ENCODE measurements at places on chromosomes 7 and 10.

DNA sequence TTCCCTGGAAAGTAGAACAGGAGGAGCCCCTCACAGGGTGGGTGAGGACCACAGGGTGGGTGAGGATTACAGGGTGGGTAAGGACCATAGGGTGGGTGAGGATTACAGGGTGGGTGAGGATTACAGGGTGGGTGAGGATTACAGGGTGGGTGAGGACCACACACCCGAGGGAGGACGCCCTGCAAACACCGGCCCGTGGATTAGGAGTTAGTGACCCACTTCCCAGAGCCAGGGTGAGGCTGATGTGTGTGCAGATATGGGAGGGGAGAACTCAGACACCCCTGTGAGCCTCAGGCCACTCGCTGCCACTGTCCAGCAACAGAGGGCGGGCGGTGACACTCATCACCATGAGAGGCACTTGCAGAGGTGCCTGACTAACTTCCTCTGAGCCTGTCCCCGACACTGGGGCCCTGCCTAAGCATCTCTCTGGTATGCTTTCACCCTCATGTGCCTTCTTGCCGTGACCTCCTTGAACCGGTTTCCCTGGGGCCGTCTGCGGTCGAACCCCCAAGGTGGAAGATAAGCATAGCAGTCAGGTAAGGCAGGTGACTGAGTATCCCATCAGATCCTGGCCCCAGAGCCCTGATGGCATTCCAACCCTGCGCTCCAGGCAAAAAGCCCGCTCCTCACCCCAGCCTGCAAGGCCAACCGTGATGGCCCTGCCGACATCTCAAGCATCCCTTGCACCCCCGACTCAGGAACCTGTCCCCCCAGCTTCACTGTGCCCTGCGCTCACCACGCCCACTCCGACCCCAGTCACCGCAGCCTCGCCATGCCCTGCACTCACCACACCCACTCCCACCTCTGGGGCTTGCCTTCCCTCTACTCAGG is 74.1 kb downstream of the FAM53B start:
- no peak for DNase-seq

DNA sequence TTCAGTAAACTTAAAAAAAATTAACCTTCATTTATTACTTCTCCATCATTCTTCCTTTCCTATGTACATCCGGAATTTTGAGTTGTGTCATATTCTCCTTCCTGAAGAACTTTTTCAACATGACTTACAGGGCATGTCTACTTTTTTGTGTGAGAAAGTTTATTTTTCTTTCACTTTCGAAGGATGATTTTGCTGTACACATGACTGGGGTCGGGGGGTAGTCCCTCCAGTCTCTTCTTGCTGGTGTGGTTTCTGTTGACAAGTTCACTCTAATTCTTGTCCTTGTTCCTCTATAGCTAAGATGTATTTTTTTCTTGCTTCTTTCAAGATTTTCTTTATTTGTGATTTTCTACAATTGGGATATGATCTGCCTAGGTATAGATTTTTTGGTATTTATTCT is 55.8 kb downstream of the INPP5A start:
- no peak for DNase-seq

DNA sequence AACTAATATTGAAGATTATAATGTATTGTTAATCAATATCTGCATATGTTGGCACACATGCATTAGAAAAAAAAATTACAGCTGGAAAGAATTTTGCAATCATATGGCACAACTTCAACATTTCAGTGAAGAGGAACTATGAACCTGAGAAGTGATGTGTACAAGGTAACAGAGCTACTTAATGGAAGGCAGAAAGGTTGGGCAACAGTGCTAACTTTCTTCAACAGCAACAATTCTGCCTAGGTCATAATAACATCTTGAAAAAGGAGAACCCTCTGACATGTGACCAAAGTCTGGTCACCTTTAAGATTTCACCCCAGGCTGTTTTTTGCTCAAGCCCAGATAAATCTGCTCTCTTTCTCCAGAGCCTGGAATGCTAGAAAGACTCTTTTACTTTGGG is 47.9 kb upstream of the SKAP2 start:
- DNase-seq: no peak

DNA sequence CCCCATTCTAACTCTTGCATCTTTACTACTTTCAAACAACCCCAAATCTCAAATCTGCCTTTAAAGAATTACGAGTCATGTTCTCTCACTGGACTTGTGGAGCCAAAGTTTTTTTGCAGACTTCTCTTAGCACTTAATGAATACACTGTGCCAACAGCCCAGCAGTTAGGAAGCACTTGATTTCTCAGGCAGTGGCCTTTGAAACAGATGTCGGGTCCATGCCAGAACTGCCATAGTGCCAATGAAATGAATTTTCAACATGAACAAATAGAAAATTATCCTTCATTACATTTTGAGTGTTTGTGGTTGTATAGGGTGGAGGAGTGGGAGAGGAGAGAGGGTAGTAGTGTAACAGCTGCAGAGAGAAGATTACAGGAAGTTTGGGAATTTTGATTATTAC is 5.9 kb downstream of the BORCS7 start:
- no peak for DNase-seq

- no peak for DNase-seq
These were observed 226.1 kb downstream of the PTEN start for GRCh38 chr10:88089498-88089897.

DNA sequence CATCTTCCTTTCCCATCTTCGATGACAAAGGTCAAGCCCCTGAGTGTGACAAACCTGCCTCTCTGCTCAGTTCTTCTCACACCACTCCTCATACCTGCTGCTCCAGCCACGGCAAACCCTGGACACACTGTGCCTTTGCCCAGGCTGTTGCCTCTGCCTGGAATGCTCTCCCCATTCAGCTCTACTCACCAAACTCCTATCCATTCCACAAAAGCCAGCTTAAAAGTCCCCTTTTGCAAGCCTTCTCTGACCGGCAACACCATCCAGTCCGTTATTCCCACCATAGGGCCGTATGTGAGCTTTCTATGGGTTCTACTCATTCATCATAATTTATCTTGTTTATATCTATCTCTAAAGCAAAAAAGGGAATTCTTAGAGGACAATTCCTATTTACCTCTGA is 15.2 kb downstream of the GFRA1 start:
- no peak for DNase-seq

DNA sequence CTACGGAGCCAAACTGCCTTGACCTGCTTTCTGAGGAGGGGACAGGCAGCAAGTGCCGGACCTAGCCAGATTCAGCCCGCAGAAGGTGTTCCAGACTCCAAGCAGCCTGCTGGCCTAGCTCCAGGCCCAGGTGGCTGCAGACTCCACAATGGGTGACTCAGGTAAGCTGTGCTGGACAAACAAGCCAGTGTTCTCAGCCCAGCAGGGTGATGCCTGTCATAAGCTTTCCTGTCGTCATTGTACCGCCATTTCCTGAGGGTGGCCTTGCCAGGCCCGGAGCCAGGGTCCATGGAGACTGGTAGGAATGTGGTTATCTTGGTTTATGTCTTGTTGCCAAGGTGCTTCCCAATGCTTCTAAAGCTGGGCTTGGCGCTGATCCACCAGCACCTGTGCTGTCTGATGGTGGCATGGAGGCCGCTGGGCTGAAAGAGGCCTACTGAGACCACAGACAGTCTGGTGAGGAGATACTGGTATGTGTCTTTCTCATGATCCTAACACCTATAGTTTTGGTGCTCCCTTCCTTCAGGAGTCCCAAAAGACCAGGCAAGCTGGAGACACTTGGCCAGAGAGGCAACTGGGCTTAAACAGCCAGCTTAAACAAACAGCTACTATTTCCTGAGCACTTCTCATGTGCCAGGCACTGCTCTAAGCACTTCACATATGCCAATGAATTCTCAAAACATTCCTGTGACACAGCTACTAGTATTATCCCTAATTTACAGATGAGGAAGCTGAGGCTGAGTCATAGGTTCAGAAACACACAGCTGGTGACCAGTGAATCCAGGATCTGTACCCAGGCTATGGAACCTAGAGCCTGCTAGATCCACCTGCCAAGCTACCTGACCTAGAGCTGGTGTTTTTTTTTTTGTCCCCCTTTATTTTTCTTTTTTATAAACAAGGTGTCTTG is 42.0 kb downstream of the ZC3HC1 start:
- DNase-seq: no peak

GRCh38 chr10:29804025-29804852 is 169.5 kb upstream of the SVIL start:
- DNase-seq: no peak

- no peak for DNase-seq
These were observed 13.6 kb upstream of the STN1 start for GRCh38 chr10:103931603-103932002.

- no peak for DNase-seq
These were observed 573.5 kb downstream of the TNS3 start for GRCh38 chr7:47008461-47008860.

GRCh38 chr7:113921363-113921762 is 2.6 kb upstream of the PPP1R3A start:
- DNase-seq: no peak

DNA sequence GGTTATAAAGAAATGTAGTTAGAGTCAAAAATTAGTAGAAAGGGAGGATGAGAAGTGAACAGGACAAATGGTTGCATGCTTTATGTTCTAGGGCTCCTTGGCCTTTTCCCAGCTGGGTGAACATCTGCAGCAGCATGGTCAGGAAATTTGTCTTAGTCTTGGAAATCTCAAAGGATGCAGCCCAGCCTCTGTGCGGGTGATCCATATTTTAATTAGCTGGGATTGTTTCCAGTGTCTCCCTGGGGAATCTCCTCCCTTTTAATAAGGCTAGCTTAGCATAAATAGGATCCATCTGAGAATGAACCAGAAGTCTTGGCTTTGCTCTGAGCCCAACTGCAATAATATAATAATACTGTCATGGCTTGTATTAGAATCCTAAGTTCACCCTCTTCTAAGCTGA is 198.3 kb downstream of the PRKG1 start:
- no peak for DNase-seq

DNA sequence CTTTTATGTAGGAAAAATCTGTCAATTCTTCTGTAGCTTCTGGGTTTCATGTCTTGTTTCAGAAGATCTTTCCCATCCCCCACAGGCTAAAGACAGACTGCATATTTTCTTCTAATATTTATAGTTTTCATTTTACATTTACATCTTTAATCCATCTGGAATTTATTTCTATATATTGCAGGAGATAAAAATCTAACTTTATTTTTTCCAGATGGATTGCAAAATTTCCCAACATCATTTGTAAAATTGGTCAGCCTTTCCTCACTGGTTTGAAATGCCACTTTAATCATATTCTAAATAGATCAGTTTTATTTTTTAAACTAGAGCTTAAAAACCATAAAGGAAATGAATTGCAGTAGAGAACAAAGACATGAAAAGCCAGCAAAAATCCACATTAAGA is 46.9 kb downstream of the TMEM26 start:
- no peak for DNase-seq

DNA sequence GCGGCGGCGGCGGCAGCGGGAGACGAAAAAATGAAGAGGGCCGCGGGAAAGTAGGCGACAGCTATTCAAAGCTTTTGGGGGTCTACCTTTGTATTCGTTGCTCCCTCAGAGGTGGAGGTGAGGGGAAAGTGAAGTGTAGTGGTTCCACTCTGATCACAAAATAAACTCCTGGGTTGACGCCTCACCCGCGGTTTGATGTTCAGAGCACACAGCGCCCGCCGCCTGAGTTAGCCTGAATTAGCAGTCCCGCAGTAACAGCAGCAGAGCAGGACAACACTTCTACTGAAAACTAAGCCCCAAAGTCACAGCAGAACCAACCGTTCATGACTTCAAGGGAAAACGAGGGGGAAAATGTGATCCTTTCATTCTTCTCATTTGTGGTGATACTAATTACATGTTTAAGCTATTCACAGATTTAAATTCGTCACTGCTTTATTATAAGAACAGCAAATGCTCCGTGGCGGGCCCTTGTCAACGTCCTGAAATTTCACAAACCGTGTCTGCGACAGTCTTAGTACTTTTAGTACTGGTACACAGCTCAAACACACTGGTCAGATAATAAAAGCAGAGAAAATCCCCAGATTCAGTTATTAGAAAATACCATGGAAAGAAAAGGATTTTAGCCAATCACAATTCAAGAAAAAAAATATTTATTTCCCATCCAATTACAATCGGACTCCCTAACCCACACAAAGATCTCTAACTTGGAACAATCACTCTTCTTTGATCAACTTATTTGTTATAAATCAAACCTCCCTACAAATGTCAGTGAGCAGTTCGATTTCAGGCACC is 563 bp upstream of the JMJD1C start:
- DNase-seq: peak; percentile 62

- no peak for DNase-seq
These were observed 58.2 kb upstream of the DNAAF5 start for GRCh38 chr7:668139-668931.

DNA sequence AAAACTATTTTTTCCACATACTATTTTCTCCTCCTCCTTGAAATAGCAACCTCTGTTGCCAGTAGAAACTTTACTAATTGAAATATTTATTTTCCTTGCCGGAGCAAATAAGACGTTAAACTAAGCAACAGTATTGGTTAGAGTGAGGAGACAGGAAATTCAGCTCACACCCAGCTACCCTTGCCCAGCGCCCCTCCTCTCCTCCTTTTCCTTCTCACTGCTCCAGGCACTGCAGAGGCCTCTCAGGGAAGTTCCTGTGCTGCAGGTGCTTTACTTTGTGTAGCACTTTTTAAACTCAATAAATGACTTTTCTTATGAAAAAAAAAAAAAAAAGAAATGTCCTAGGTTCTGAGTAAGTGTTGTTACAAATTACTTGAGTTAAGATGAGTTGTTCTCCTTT is 134.0 kb downstream of the SEMA3E start:
- no peak for DNase-seq

DNA sequence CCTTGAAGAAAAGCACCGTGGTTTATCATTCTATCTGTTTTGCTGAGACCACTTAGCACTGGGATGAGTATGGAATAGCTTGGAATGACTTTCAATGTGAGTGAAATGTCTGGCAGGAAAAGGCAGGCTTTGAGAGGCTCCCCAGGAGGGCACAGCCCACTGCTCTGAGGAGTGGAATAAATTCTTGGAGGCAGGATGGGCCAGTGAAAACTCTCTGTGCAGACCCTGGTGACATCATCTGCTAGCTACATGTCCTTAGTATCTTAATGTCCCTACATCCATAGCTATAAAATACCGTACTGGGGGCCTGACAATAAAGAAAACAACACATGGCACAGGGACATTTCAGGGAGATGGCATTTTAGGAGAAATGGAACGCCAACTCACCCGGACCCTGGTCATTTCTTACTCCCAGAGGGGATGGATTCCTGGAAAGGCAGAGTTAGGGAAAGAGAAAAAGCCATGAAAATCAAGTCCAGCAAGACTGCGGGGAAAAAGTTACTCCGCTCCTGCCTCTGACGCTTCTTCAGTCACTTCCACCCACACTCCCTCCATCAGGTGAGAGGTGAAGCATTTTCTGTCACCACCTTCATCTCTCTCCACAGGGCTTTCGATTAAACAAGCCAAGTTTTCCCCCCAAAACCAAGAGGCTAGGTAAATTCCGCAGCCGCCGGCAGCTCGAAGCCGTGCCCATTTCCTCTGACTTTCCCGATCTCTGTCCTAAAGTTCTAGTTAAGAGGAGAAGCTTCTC is 991 bp downstream of the ZNF239 start:
- no peak for DNase-seq

DNA sequence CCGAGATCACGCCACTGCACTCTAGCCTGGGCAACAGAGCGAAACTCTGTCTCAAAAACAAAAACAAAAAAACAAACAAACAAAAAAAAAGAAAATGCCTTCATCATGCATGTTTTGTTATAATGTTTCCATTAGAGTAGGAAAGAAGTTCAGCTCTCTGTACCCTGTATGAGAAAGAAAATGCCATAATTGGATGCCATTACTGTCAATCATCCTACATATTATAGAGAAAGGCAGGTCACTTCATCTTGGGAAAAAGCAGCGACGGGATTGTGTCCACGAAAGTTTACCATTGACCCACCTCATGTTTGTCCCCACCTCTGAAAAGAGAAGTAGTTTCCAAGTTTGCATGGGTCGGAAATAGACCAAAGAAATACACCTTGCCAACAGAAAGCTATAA is 33.8 kb downstream of the SEC61G start:
- DNase-seq: no peak

Data from WERI-Rb-1 (cell line).